ENCODE measurements at places on chromosomes 4 and X.

DNA sequence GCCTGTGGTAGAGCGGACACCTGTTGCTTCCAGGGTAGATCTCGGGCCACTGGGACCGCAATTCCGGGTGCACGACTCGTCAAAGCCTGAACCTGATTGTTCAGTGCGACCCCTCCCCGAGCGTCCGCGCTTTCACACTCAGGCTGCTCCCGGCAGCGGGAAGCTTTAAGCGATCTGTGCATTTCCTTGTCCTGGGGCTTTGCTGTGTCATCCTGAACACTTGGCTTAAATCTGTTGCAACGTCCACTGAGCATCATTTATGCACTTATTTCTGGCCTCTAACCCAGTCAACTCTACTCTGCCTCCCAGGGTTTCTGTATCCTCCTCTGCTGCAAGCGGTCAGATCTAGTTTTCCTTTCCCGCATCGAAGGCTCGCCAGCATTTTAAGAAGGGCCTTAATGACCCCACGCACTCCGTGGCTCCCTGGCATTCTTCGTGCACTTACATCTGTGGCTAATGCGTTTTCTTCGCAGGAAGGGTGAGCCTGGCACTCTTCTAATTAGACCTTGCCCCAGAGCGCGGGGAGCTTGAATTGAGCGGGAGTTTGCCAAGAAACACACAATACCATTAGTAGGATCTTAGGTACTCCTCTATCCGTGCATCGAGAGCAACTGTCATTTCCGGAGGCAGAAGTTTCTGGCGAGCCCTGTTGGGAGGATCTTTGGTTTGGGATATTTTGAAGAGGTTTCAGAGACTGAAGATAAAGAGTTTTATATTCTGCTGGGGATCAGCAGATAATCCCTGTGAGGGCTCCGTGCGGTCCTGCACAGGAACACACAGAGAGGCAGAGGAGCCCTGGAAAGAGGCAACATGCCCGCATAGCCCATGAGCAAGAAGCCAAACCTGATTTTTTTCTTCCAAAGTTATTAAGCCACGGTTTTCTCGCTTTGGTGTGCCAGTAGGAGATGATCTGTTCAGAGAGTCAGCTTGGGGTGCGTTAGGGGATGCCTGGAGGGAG, 654 bp upstream of the DDIT4L start:
- no peak overlapping the region for H3K27ac ChIP-seq
- no peak overlapping the region for H3K4me3 ChIP-seq
- no peaks in the 10 kb centered on the region for H3K36me3 ChIP-seq
- no peak for DNase-seq

- no peaks in the 10 kb centered on the region for H3K27me3 ChIP-seq
- H3K4me1 ChIP-seq, result no peaks in the 10 kb centered on the region
- no peak overlapping the region for H3K4me3 ChIP-seq
These were observed 83.4 kb downstream of the MSN start for GRCh38 chrX:65750674-65751469.

GRCh38 chr4:8023696-8024033, 84.0 kb upstream of the AFAP1 start:
- H3K4me3 ChIP-seq, result no peak overlapping the region
- no peaks in the 10 kb centered on the region for H3K36me3 ChIP-seq
- H3K27ac ChIP-seq, result no peak overlapping the region
- H3K4me1 ChIP-seq, result 0 out of 2 replicates have a peak, but pooled peaks cover 6% of the 10 kb centered on the region
- no peak for DNase-seq
- H3K27me3 ChIP-seq, result no peaks in the 10 kb centered on the region

GRCh38 chr4:99927566-99927965, 18.9 kb downstream of the DNAJB14 start:
- H3K27ac ChIP-seq, result no peak overlapping the region
- H3K4me1 ChIP-seq, result no peaks in the 10 kb centered on the region
- no peaks in the 10 kb centered on the region for H3K27me3 ChIP-seq

- no peaks in the 10 kb centered on the region for H3K36me3 ChIP-seq
- no peak overlapping the region for H3K27ac ChIP-seq
- no peak for DNase-seq
These were observed 45.0 kb upstream of the UPRT start for GRCh38 chrX:75228854-75229253.

DNA sequence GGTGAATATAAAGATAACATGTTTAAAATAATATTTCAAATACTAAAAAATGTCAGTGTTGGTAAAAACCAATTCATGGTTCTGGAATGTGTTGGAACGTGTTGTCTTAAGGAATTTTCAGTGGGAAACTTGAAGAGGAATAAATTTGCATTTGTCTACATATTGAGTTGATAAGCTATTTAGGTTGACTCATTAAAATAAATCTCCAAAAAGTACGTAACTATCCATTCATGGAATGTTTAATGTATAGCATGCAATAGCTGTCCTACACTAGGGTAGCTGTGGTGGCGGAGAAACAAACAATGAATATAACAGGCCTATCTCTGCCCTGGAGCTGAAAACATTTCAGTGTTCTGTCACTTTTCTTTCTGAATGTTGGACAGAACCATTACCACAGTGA, 20.3 kb downstream of the SHISA3 start:
- H3K36me3 ChIP-seq, result no peaks in the 10 kb centered on the region
- H3K4me1 ChIP-seq, result peaks cover 47% of the 10 kb centered on the region
- no peak overlapping the region for H3K4me3 ChIP-seq
- H3K27ac ChIP-seq, result no peak overlapping the region
- no peak for DNase-seq
- no peaks in the 10 kb centered on the region for H3K27me3 ChIP-seq

GRCh38 chr4:184550476-184550875, 76.1 kb upstream of the IRF2 start:
- no peaks in the 10 kb centered on the region for H3K27me3 ChIP-seq
- H3K27ac ChIP-seq, result no peak overlapping the region
- no peak overlapping the region for H3K4me3 ChIP-seq
- no peaks in the 10 kb centered on the region for H3K4me1 ChIP-seq
- no peak for DNase-seq

GRCh38 chr4:73653695-73654106, 33.5 kb upstream of the RASSF6 start:
- H3K27me3 ChIP-seq, result no peaks in the 10 kb centered on the region
- no peaks in the 10 kb centered on the region for H3K36me3 ChIP-seq
- H3K27ac ChIP-seq, result no peak overlapping the region
- no peaks in the 10 kb centered on the region for H3K4me1 ChIP-seq

DNA sequence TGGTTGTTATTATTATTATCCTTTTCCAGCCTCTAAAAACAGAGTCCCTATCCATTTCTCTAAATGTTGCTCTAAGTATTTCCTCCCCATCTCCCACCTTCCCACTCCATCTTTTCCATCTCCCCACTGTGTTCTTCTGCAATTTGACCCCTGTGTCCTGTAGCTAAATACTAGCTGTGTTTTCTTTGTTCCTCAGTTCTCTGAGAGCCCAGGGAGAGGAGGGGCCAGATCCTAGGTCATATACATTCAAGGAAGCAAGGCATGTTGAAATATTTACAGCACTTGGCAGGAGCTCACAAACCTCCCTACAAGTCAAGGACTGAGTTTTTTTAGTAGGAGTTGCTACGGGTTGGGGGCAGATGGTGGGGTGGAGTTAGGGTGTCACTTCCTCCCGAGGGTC, 10.5 kb downstream of the SLC16A2 start:
- H3K4me3 ChIP-seq, result no peak overlapping the region
- H3K4me1 ChIP-seq, result peaks cover 4% of the 10 kb centered on the region
- H3K27ac ChIP-seq, result no peak overlapping the region
- no peak for DNase-seq
- no peaks in the 10 kb centered on the region for H3K27me3 ChIP-seq

GRCh38 chr4:20870436-20870835, 170.2 kb downstream of the PACRGL start:
- DNase-seq, result no peak
- no peak overlapping the region for H3K27ac ChIP-seq
- H3K27me3 ChIP-seq, result peaks cover 9% of the 10 kb centered on the region

DNA sequence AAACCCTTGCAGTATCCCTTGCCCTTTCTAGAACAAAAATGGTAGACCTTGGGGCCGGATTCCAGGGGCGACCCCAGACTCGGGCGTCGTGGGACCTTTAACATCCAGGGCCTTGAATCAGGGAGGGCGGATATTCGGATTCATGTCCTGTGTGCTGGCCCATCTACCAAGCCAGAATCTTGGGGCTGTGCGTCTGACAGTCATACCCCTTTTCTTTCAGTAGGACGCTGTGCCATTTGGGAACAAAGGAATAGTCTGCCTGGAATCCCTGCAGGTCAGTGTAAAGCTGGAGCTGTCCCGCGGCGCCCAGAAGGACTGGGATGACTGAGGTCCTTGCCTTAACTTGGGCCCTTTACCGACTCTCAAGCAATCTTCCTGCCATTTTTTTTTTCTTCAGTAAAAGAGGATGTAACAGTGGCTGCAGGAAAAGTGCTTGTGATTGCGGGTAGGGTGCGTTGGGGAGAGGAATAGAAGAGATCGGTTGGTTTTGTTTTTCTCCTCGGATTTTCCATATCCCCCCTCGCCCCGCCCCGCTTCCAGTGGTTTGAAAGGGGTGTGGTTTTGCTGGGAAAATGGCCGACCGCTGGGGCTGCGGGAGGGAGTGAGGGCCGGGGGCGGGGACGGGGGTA, 518 bp downstream of the ARMCX1 start:
- H3K27me3 ChIP-seq, result peaks cover 9% of the 10 kb centered on the region
- H3K27ac ChIP-seq, result no peak overlapping the region
- H3K4me3 ChIP-seq, result no peak overlapping the region
- H3K4me1 ChIP-seq, result no peaks in the 10 kb centered on the region
- no peak for DNase-seq

DNA sequence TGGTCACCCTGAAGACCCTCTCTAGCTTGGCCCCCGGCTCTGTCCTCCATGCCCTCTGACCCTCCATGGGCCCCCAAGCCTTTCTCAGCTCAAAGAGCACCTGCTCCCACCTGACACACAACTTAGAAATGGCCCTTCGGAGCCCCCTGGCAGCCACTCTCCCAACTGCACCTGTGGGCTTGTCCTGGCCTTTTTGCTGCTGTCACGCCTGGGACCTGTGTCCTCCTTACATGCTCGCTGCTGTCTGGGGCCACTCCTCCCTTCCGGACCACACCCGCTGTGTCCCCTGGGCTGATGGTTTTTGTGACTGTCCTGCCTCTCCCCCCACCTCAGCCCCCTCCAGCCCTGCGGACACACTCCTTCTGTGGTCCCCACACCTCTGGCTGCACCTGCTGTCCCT, 106.2 kb upstream of the AFAP1 start:
- no peak overlapping the region for H3K27ac ChIP-seq
- no peaks in the 10 kb centered on the region for H3K4me1 ChIP-seq
- no peaks in the 10 kb centered on the region for H3K27me3 ChIP-seq
- no peaks in the 10 kb centered on the region for H3K36me3 ChIP-seq
- no peak for DNase-seq

DNA sequence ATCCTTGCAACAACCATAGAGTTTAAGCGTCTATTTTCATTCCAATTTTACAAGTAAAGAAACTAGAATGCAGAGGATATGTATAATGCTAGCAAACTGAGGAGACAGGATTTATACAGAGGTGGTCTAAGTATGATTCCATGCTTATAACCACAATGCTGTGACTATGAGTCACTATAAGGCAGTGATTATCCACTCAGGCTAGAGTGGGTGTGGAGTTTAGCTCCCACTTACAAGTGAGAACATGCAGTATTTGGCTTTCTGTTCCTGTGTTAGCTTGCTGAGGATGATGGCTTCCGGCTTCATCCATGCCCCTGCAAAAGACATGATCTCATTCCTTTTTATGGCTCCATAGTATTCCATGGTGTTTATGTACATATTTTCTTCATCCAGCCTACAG, 41.6 kb upstream of the EDA2R start:
- DNase-seq, result no peak
- H3K27me3 ChIP-seq, result no peaks in the 10 kb centered on the region
- no peaks in the 10 kb centered on the region for H3K4me1 ChIP-seq
- no peaks in the 10 kb centered on the region for H3K36me3 ChIP-seq
- H3K4me3 ChIP-seq, result no peak overlapping the region
- no peak overlapping the region for H3K27ac ChIP-seq

DNA sequence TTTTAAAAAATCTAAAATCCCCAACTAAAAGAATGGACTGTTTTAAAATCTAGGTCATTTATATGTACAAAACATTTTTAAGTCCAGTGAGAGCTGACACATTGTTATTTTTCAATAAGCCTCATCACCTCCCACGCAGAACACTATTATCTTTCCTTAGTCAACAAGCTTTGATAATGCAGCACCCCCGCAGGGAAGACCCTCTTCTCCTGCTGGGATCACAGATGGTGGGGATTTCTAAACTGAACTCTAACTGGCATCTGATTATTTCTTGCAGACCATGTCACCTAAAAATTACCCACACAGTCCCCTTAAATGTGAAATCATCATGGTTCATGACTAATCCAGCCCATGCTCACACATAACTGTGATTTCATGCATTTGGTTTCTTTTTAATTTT, 11.6 kb downstream of the SYTL4 start:
- H3K36me3 ChIP-seq, result no peaks in the 10 kb centered on the region
- H3K27me3 ChIP-seq, result no peaks in the 10 kb centered on the region
- H3K27ac ChIP-seq, result no peak overlapping the region
- H3K4me3 ChIP-seq, result no peak overlapping the region

GRCh38 chr4:84803720-84804119, 162.8 kb downstream of the WDFY3 start:
- peaks cover 33% of the 10 kb centered on the region for H3K4me1 ChIP-seq
- peaks cover 5% of the 10 kb centered on the region for H3K36me3 ChIP-seq
- peak overlapping the region; percentile 72 for H3K27ac ChIP-seq
- peak; percentile 67 for DNase-seq
- peak overlapping the region; percentile 33 for H3K4me3 ChIP-seq
- no peaks in the 10 kb centered on the region for H3K27me3 ChIP-seq

DNA sequence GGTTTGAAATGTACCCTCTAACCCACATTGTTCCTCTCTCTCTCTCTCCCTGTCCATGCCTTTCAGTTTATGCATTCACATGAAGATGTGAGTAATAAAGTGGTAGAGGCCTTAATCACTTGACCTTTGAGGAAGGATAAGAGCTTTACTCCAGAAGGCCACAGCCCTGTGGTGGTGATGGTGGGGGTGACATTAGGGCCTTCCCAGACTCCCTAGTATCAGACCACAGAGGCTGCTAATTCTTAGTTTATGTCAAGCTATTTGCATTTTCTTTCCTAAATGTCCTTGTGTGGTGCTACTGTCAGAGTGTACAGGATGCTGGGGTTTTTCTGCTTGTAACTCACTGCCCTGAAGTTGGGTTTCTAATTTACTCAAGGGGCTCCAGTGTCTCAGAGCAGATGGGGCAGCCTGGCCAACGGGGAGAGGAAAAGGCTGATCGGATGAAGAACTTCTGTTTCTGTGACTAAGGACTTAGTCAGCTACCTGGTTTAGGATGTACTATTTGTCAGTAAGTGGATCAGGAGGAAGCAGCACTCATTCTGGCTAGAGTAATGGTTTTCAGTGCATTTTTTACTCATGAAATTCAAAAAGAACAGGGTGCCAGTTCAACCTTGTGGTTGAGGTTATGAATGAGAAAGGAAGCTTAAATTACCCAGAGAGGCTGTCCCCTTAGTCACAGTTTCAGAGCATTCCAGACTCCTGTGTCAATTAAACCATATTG, 509.6 kb upstream of the DIPK2B start:
- no peaks in the 10 kb centered on the region for H3K27me3 ChIP-seq
- peaks cover 62% of the 10 kb centered on the region for H3K4me1 ChIP-seq
- no peak overlapping the region for H3K4me3 ChIP-seq
- H3K27ac ChIP-seq, result peak overlapping the region; percentile 100
- DNase-seq, result peak; percentile 96
- H3K36me3 ChIP-seq, result no peaks in the 10 kb centered on the region
